ENCODE measurements at places on chromosomes 16 and 17.

GRCh38 chr16:65842067-65842466 is 524.4 kb upstream of the CDH5 start:
- no peak for DNase-seq

DNA sequence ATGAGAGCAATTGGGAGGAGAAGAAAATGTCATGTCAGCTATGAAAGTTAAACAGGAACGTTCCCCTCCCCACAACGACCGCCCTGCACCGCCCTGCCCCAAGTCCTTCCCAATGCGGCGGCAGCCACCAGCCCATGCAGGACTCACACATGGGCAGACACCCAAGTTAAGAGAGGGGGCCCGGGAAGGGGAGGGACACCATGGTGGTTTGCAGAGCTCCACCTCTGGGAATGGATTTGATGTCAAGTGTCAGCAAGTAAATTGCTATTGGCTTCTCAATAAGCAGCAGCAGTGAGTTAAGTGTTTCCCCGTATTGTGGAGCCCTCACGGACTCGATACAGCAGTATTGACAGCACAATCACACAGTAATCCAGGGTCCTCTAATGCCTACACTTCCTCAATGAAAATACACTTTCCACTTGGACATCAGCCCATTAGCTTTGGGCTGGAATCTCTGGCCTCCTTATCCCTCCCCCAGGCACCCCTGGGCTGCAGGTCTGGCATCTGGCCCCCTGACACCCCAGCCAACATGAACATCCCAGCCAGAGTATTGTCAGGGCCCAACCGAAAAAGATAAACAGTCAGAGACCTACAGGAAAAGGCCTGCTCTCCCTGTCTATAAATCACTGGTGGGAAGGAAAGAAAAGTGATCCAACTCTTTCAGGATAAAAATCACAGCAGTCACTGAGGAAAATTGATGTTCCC is 22.6 kb downstream of the ZFHX3 start:
- no peak for DNase-seq

- no peak for DNase-seq
Observed at GRCh38 chr16:55469821-55470532, 9.0 kb upstream of the MMP2 start.

DNA sequence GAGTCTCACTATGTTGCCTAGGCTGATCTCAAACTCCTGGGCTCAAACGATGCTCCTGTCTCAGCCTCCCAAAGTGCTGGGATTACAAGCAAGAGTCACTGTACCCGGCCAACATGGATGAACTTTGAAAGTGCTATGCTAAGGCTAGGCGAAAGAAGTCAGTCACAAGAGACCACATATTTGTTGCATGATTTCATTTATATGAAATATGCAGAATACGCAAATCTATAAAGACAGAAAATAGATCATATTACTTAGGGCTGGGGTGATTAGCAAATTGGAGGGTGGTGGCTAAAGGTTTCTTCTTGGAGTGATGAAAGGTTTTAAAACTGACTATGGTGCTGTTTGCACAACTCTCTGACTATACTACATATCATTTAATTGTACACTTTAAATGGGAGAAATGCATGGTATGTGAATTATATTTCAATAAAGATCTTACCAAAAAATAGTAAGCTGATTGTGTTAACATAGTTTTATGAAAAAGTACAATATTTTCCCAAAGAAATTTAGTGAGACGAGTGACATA is 1.2 kb upstream of the FLYWCH1 start:
- DNase-seq, result no peak

DNA sequence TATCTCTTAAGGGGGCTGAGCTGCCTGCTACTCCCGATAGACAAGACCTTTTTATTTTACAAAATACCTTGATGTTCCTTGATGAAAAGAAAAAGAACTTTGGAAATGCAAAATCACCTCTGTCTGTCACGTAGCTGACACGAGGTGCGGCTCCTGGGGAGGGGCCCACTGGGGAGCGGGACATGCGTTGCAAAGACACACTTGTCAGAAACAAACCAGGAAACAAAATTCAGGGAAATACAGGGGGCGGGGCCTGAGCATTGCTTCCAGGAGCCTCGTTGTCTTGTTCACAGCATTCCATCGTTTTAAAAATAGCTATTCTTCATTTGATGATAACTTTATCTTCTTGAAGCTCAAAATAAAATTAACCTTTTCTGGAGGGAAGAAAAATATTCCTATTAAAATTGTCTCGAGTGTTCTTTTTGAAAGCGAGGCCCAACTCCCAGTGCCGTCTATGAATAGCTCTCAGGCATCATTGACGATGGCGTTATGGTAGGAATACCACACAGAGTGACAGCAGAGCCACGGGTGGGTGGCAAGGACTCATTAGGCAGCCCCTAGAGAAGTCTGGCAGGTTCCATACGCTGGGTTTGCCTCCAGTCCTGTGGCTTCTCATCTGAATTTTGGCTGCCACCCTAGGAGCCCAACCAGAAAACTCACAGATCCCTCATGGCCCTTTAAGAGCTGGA is 286.9 kb downstream of the CPPED1 start:
- no peak for DNase-seq

- no peak for DNase-seq
Observed at GRCh38 chr17:55093353-55093752, 124.8 kb downstream of the STXBP4 start.

- no peak for DNase-seq
Observed at GRCh38 chr17:61412860-61413660, 13.4 kb downstream of the TBX2 start.

DNA sequence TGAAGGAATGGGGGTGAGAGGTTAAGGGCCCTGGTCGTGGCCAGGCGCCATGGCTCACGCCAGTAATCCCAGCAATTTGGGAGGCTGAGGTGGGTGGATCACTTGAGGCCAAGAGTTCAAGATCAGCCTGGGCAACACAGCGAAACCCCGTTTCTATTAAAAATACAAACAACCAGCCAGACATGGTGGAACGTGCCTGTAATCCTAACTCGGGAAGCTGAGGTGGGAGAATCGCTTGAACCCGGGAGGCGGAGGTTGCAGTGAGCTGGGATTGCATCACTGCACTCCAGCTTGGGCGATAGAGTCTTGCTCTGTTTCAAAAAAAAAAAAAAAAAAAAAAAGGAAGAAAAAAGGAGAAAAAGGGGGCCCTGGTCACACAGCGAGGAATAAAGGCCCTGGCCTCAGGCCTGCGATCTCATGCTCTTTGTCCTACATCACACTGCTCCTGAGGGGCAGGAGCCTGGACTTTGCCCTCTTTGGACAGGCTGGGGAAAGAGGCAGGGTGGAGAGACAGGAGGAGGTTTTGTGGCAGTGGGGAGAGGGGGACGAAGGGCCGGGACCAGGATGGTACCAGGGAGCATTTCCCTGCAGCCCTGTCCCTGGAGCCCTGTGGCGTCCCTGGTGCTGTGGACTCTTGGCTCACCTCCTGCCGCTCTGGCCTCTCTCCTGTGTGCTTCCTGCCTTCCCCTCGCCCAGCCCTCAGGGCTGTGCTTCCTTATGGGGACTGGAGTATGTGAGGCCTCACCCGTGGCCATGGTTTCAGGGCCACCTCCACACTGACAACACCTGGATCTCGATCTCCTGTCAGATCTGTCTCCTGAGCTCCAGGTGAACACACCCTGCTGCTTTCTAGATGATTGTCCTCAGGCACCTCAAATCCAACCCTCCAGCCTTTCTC is 19.7 kb upstream of the SLC25A19 start:
- no peak for DNase-seq

DNA sequence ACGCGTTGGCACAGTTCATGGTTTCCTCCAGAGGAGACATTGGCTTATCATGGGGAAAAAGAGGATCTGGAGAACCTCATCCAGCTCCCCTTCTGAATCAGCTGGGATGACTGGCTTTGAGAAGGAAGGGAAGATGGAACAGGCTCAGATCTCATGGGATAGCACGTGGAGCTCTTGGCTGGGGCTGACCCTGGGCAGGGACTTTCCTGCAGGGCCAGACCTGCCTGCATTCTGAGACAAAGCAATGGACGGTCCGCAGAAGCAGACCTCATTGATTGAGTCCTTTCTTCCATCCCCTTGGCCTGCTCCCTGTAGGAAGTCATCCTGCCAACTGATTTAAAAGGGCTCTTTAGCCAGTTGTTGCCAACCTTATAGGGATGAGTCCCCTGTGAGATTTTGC is 26.2 kb downstream of the PLCD3 start:
- DNase-seq, result no peak

GRCh38 chr17:44279346-44279665 is 11.4 kb upstream of the SLC4A1 start:
- no peak for DNase-seq

GRCh38 chr17:6755731-6756184 is at the start of gene XAF1:
Gene XAF1 (plus strand): TSS chr17:6756046. CDS start chr17:6756079, 33 bp downstream.
- DNase-seq, result peak; percentile 55

GRCh38 chr17:64216000-64216337 is 47.1 kb downstream of the TEX2 start:
- DNase-seq, result no peak

GRCh38 chr16:69057400-69058378 is 47.8 kb upstream of the HAS3 start:
- DNase-seq, result no peak

DNA sequence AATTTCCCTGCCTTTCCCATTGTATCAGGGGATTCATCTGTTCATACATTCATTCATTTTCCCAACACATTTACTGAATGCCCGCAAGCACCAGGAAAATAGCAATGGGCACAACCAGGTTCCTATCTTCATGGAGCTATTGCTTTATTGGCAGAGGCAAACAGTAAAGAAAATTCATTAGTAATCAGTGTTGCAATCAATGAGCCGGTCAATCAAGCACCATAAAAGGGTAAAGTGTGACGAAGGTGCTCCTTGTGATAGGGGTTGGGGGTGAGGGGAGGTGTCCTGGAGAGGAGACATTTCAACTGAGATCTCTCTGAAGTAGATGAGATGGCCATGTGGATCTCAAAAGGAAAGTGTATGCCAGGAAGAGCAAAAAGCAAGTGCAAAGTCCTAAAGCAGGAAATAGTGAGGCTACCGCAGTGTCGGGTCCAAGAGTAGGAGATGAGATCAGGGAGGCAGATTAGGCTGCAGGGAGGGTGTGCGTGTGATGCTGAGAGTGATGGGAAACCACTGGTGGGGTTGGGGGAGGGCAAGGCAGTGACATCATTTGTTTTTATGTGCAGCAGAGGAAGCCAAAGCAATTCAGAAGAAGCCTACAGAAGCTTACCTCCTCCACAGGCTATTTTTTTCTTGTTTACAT is 28.4 kb downstream of the CDH13 start:
- DNase-seq, result peak; percentile 77

- DNase-seq, result no peak
Observed at GRCh38 chr16:66510298-66510697, 39.6 kb downstream of the TK2 start.

GRCh38 chr16:81650982-81651562 is 128.0 kb upstream of the PLCG2 start:
- DNase-seq, result no peak

GRCh38 chr16:5446623-5447240 is 349.1 kb upstream of the EEF2KMT start:
- no peak for DNase-seq

- no peak for DNase-seq
Observed at GRCh38 chr16:81680444-81681275, 98.4 kb upstream of the PLCG2 start.

DNA sequence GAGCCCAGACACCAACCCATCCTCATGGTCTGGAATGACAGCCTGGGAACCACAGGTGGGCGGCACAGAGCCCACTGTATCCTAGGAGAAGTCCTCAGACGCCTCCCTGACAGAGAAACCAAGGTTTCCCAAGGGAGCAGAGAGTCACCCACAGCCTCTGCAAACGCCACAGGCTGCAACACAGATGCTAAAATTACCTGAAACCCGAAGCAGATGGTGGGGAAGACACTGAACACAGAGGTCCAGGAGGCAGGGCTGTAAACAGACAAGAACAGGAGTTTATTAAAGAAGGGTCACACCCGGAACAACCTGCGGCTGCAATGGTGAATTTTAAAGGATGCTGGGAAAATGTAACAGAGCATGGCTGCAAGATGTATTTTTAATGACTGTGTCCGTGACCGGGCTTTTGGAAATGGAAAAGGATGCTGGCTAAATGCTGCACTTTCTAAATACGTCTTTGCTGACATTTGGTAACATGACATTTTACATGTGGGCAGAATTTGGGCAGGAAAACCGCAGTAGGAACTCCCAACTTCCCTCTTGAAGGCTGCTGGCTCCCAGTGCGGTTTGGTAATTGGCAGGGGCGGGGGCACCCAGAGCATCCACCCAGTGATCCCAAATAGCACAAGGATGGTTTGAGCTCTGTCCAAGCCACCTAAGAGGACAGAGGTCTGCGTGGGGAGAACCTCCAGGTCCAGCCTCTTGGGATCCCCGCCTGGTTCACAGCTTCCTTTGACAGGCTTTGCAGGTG is 13.1 kb downstream of the SLC38A8 start:
- DNase-seq, result no peak

DNA sequence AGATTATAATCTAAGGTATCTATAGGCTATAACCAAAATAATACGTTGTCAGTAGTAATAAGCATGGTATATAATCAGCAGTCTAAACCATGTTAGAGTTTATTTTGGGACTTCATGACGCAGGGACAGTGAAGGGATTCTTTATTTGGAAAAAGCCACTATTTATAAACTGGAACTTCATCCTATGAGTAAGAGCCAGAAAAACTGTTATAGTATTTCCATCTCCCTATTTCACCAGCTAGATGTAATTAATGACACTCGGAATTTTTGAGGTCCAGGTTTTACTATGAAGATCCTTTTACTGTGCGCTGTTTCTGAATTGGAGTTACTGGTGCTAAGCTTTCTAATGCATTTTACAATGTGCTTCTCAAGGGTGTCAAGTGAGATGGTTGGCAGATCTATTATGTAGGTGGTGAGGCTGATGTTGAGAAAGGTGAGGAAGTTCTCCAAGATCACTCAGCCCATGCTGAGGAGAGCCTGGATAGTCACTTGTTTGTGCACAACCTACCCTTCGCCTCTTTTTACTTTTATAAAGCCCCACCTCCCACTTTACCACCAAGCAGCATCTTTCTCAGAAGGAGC is 149.3 kb downstream of the MSI2 start:
- no peak for DNase-seq

DNA sequence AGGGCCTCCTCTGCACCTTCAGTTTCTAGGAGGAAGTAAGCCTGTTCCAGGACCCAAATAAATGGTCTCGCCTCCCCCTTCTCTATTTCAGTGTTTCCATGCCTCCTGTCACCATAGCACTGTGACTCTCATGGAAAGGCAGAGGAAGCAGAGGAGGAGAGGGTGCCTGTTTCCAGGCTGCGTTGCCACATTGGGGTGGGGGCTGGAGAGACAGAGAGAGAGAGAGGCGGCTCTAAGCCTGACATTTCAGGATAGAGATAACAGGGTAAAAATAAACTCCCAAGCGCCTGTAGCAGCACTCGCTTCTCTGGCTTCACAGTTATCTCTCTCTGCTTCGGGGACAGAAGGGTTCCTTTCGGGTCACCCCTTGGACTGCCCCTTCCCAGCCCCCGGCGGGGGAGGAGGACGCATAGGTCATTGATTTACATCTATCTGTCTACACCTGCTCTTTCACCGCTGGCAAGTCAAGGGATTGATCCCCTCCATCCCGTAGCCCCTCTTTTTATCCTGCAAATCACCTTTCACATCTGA is 71.2 kb upstream of the MRTFB start:
- DNase-seq, result no peak

DNA sequence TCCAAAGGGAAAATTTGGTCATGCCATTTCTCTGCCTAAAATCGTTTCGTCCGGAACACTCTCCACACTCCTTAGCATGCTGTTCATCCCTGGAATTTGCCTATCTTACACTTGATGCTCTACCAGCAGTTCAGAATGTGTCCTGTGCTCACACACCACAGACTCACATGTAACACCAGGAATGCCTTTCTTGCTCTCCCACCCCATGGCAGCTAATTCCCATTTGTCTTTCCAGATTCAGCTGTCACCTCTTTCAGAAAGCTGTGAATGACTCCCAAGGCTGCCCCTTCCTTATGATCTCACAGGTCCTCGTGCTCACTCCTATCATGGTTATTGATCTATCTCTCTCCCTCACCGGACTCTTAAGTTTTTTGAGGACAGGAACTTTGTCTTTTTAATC is 38.1 kb downstream of the HYDIN start:
- DNase-seq, result no peak

All from stimulated activated CD4-positive, alpha-beta T cell treated with anti-CD3 and anti-CD28 coated beads, Interleukin-15, amount 100 ng/mL, for 24 hours (primary cell).